CMK (cell line): ENCODE measurements at places on chromosomes 12 and 14.
A peak's percentile ranks its signal among the peaks of the same experiment; 100 is the strongest.

GRCh38 chr14:86604561-86604960, 1074.6 kb downstream of the FLRT2 start:
- DNase-seq = peak; percentile 12

GRCh38 chr14:65361920-65362319, 50.6 kb upstream of the FUT8 start:
- no peak for DNase-seq

- no peak for DNase-seq
These were observed 154.0 kb downstream of the DAD1 start for GRCh38 chr14:22434901-22435550.

- no peak for DNase-seq
These were observed 211.1 kb downstream of the GLT1D1 start for GRCh38 chr12:129064209-129064855.

- DNase-seq = no peak
These were observed 40.0 kb downstream of the PEBP1 start for GRCh38 chr12:118175823-118176447.

DNA sequence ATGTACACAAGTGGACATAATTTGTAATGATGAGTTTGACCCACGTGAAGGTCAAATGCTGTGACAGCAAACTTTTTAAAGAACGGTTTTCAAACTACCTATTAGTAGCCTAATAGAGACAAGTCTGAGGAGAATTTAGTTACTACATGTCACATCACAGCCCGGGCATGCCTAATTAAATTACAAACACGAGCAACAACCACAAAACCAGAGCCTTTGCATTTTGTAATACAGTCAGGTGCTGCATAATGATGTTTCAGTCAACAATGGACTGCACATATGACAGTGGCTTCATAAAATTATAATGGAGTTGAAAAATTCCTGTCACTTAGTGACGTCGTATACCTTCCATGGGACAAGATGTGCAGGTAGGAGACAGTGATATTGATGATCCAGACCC, 274.5 kb downstream of the DACT1 start:
- no peak for DNase-seq

GRCh38 chr14:52026017-52026660, 36.8 kb downstream of the RTRAF start:
- no peak for DNase-seq

- DNase-seq = no peak
These were observed 28.7 kb downstream of the RAP1B start for GRCh38 chr12:68639396-68639767.

DNA sequence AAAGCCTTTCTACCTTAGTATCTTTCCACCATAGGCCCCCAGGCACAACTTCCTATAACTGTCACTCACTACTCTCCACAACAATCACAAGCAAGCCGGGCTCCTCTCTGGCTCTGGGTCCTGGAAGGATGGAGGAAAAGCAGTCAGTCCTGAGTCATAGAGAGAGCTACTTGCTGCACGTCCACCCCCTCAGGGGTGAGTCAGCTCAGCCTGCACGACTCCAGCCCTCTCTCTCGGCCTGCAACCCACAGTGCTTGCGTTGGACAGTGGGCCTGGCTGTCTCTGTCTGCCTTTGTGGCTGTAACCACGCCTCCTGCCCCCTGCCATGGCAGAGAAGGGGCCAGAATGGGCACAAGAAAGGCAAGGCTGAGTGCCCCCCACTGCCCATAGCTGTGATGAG, 154.1 kb upstream of the FKBP4 start:
- no peak for DNase-seq

GRCh38 chr12:30417697-30418231, 277.9 kb downstream of the IPO8 start:
- DNase-seq = no peak

DNA sequence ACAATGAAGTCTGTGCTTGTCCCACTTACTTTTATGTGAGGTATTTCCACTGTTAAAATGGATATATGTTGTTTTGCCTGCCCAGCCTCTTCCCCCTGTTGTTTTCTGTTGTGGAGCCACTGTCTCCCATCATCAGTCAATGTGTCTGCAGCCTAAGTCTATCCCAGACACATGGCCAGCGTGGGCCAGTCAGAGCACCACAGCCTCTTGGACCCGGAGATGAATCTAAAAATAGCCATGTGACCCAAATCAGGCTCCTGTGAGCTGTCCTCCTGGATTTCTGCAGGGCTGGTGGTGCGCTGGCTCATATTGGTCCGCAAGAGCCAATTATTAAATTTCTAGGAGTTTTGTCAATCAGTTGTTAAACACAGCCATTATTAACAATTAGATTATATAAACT, 44.0 kb upstream of the PRICKLE1 start:
- no peak for DNase-seq

DNA sequence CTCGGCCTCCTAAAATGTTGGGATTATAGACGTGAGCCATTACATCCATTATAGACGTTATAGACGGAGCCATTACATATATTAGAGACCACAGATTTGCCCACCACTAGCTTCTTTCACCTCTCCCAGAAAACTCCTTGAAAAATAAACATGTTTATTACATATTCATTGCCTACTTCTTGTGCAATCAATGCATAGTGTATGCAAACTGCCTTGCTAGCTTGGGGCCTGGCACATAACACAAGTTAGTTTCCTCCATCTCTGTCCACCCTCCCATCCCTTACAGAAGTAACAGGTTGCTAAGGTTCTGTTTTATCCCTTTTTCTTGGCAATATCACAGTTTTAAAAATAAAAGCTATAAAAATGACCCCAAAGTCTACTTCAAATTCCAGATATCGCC, 66.4 kb upstream of the KRR1 start:
- no peak for DNase-seq

DNA sequence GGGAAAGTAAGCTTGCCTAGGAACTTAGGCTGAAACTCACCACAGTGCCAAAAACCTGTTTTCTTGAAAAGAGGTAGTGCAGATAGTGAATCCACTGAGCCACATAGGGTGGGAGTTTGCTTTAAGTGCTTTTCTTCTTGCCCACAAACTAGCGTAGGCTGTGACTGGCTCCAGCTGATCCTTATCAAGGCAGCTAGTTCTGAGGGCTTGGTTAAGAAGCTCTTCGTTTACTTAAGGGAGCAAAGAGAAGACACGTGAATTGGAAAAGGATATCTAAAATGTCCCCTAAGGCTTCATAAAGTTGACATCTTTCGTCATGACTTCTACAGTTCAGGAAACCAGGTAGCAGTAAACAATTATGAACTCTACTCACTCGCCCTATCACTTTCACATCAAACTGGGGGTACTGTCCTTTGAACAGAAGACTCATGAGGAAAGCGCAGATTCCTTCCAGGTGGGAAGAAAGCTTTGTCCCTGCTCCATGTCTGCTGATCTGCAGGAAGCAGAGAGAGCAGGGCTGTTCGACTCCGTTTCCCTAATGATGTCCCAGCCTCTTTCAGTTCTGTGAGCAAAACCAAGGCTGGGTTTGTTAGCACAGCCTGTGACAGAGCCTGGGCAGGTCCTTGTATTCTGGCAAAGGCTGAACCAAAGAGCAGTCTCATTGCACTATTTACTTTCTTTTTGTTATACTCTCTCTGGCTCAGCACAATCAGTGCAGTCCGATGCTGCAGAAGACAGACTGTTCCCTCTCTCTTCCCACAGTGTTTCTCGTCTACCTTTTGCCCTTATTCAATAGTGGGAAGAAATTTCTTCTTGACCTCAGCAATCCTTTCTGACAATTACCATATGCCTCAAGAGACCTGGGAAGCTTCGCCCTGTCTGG, 93.5 kb upstream of the ETV6 start:
- DNase-seq = peak; percentile 14

- no peak for DNase-seq
These were observed 113.3 kb downstream of the PRKD1 start for GRCh38 chr14:29814156-29815015.

DNA sequence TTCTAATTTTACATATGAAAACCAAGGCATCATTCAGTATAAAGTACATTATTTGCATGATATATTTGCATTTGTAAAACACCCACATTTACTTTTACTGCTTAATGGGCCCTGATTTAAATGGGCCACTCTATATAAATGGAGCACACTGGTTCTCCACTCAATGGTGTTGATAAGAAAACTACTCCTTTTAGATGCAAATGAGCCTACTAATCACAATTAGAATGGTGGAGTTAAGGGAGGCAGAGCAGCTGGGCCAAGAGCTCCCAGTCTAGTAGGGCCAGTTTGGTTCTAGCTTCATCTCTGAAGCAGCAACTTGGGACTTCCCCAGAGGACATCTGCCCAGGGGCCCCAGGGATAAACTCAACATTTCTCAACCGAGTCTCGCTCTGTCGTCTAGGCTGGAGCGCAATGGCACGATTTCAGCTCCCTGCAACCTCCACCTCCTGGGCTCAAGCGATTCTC, 120.7 kb downstream of the FOXN3 start:
- DNase-seq = no peak

GRCh38 chr12:106974511-106974910, 12.4 kb downstream of the MTERF2 start:
- DNase-seq = no peak

DNA sequence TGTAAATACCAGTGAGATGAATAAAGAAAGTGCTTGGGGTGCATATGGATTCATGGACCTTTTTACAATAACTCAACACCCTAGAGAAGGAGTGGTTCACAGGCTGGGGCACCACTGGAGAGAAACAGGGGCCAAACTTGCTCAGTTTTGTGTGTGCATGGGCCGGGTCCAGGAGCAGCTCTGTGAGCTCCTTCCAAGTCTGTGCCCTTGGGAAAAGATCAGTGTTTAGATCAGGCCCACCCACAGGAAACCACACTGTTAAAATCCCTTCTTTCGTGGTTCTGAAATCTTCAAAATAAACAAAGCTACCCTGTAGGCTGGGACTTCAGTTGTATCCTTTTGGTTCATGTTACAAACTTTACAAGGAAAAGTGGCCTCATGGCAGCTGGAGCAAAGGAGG, 156.1 kb upstream of the TMEM260 start:
- DNase-seq = no peak

DNA sequence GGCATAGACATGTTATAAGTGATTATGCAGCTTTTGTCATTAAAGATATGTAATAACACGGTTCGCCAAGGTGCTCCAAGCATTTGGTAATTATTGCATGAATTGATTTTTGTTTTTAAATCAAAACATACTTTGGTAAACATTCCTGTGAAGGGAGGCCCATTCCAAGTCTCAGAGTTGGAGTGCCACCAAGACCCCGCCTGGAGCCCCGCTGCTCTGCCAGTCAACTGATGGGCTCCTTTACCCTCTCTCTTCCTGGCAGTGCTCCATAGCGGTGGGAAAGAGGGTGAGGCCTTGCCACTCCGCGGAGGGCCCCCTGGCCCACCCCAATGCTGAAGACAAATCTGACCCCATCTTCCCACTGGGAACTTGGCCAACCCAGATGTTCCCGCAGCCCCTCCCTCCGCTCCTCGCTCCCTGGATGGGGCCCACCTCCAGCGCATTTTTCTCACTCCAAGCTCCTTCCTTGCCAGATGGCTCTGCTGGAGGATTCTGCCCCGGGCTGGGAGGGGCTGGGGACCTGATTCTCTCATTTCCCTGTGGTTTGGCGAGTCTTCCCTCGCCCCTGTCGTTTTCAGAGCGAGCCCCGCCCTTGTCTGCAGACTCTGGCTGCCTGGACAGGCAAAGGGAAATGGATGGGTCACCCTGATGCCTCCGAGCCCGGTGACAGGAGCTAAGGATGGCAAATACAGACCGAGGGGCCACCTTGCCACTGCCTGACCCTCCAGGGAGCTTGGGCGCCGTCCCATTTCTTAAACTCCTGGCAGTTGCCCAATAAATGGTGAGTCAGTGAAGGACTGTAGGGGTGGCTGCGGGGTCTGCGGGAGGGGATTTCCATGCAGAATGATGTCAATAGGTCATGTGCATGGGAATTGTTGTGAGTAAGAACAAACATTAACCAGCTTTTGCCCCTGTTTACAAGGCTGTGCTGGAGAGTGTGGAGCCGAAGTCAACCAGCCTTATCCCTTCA, 9.2 kb upstream of the PAPLN start:
- DNase-seq = no peak

DNA sequence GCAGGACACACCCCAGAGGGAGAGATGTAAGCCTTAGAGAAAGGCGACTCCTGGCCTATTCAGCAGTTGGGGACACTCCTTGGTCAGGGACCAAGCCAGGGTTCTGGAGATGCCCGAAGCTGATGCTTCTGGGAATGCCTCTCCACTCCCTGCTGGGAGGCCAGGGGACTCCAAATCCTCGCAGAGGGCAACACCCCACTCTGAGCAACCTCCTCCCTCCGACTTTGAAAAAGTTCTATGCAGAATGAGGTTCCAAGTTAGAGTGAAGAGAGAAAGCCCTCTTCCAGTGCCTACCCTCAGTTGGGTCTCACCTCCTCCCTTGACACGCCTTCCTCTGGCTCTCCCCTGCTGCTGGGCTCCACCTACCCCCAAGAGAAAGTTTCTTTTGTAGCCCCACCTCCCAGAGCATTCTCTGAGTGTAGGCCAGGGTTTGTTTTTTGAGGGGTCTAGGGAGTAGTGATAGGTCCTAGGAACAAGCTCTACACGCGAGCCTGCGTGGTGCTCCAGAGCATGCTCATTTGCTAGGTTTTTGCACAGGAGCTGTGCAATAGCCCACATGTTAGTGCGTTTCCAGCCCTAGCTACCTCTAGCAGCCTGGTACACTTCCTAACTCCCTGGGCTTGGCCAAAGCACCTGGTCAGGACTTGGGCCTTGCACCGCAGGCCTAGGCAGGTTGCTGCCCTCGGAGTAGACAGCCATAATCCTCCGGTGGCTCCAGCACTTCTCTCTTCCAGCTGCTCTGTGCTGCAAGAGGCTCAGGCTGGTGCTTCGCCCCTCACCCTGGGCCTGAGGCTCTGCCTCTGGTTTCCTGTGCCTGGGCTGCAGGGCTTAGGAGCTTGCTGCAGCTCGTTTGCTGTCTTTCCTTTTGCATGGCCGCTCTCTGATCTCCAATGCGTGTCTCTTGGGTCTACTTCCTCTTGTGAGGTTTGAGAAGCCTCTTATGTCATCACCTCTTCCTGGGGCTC, 590 bp upstream of the CEBPE start:
- DNase-seq = no peak

- no peak for DNase-seq
These were observed 26.2 kb downstream of the VSX2 start for GRCh38 chr14:74265301-74265965.

GRCh38 chr12:132144810-132145168, 532 bp downstream of the NOC4L start:
- no peak for DNase-seq

DNA sequence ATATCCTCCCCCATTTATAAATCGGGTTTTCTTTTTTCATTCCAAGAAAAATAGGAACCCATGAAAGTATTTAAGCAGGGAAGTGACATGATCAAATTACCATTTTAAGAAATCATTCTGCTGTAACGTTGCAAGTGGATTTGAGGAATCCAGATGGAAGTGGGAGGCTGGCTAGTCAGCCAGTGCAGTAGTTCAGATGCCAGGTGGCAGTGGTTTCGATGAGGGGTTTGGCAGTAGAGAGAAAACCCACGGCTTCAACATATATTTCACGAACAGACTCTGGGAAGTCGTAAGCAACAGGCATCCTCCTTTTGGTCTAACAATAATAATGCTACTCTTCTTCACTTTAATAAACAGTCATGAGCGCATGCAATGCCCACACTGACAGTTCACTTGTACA, 25.0 kb downstream of the PDZRN4 start:
- no peak for DNase-seq

DNA sequence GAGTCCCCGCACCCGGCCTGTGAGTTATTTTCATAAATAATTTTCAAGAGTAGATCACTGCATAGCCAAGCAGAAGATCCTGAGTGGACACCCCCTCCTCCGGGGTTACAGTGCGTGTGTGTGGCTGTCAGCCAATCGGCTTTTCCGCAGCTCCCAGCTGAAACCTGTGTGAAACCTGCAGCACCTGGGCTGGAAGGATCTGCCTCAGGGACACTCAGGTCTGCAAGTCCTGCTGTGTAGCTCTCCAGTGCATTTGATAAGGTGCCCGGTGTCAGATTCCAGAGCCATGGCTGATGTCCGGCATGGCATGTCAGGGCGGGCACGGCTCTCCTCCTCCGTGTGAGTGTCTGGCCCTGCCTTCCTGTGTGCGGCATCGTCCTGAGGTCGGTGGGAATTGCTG, 124.8 kb downstream of the GLT1D1 start:
- no peak for DNase-seq
